ENCODE measurements at places on chromosomes 1 and 21. TPM values are rescaled to one million over a fixed set of nuclear protein-coding genes. Genes with fewer than 3 reads are reported as not detected.

GRCh38 chr1:234558330-234558836 is 51.6 kb downstream of the IRF2BP2 start:
- DNase-seq, result no peak

DNA sequence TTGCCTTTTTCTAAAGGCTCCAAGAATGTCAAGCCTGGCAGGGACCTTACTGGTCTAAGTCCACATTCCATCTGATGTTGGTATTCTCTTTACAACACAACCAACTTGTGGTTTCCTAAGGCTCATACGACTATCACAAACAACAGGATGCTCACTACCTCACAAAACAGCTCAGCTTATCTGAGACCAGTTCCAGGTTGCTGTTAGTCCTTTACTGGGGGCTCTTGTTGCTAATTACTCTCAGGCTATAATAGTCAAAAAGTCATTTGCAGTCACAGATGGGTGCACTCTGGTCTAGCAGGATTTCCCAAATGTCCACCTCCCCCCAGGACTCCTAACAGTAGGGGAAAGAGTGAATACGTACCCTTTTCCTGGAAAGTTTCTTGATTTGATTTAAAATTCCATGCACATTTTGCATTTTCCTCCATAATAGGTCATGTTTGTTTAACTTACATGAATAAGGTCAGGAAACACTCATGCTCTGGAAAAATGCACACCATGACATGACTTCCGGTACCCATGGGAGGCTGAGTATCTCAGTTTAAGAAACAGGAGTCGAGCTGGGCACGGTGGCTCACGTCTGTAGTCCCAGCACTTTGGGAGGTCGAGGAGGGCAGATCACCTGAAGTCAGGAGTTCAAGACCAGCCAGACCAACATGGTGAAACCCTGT is 16.0 kb downstream of the LCK start:
- no peak for DNase-seq

GRCh38 chr1:125086611-125087010 is 3901.8 kb downstream of the SRGAP2C start:
- no peak for DNase-seq

DNA sequence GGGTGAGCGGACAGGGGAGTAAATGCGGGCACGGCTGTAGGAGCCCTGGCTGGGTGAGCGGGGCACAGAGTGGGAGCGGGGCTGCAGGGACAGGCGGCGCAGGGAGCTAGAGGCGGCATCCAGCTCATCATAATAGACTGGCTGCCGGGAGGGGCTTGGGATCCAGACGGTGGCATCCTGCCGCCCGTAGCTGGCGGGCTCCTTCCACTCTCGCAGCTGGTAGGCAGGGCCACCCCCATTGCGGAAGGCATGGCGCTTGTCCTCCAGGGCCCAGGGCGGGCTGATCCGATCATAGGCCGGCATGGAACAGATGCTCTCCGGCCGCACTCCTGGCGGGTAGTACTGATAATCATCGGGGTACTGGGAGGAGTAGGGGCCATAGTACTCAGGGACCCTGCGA is 43.7 kb upstream of the GOLT1A start:
- DNase-seq, result no peak

Gene HSF2BP
- total RNA-seq, result 2.4 TPM
